ENCODE measurements at places on chromosomes 16 and 17.

- no peak for DNase-seq
Observed at GRCh38 chr16:69089091-69089910, 16.2 kb upstream of the HAS3 start.

DNA sequence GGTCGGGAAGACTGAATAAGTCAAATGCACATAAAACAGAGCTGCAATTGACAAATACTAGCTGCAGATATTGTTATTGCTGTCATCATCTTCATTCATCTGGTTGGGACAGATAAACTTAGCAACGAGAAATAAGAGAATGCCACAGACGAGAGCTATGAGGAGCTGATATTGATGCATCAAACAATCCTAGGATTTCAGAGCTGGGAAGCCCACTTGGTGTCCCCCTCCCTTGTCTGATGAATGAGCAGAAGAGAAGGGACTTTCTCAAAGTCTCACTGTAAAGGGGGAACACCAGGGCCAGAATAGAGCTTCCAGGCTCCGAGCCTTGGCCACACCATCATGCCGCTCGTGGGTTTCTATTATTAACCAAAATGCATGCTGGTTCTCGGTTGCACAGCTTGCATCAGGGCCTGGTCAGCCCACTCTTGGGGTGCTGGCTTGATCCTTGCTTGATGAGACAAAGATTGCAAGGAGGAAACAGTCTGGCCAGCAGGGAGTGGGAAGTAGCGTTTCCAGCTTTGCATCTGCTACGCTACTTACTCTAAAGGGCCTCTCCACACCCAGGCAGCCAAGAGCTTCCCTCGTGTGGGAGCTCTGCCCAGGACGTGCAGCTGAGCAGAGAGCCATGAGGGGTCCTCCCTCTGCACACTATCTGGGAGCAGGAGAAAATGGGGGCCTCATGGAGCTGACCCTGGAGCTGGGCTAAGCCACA, 28.4 kb upstream of the EMP2 start:
- no peak for DNase-seq

DNA sequence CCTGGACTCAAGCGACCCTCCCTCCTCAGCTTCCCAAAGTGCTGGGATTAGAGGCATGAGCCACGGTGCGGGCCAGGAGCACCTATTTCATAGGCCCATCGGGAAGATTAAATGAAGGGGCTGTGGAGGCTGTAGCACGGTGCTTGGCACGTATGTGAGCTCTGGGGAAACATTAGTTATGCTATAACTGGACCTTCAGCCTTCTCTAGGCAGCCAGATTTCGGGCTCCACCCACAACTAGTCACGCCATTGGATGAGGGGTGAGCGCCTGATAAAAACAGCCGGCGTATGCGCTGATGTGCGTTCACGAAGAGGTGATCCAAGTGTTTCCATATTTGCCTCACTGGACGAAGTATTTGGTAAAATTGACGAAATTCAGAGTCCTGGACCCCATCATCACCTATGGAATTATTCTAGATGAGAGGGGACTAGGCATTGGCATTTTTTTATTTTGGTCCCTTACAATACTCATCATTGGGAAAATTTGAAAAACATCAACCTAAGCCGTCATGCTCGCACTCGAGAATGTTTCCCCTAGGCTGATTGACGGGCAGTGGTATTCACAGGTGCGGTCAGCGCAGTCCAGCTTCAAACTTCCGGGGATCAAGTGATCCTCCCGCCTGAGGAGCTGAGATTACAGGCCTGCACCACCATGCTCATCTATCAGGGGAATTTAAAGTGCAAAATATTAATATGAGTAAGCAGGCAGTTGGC, 1.8 kb upstream of the ANKRD11 start:
- no peak for DNase-seq

DNA sequence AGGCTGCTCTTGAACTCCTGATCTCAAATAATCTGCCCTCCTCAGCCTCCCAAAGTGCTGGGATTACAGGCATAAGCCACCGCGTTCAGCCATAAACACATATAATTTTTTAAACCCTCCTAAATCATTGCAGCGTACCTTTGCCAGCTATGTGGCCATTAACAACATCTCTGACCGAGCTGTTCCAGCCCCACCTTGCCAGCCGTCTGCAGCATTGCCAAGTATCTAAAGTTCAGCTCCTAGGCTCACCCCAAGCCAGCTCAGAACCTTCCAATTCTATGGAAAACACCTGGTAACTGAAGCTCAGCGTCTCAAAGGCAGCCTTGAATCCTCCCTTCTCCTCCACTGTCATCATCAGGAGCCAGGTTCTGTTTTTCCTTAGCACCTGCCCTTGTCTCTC, 5.1 kb upstream of the MEIOB start:
- no peak for DNase-seq

DNA sequence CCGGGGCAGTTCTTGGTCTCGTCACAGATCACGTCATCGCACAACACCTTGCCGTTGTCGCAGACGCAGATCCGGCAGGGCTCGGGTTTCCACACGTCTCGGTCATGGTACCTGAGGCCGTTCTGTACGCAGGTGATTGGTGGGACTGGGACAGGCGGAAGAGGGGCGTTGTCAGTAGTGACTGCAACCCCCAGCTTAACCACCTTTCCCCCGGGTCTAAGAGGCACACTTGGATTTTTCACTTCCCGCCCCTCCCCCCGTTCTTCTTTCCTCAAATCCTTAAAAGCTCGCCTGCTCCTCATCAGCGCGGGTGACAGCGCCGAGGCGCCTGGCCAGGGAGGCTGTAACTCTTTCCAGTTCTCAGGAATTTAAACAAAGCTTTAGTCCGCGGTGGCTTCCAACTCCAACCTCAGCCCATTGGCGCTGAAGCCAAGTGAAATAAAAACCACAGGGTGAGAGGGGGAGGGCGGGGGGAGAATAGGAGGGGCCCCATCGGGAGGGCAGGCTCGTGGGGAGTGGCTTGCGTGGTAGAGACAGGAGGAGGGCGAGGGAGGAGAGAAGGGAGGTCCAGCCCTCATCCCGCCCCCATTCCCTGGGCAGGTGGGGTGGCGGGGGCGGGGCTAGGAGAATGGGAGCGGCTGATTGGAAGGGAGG, 1.5 kb downstream of the COL1A1 start:
- DNase-seq: peak; percentile 58

DNA sequence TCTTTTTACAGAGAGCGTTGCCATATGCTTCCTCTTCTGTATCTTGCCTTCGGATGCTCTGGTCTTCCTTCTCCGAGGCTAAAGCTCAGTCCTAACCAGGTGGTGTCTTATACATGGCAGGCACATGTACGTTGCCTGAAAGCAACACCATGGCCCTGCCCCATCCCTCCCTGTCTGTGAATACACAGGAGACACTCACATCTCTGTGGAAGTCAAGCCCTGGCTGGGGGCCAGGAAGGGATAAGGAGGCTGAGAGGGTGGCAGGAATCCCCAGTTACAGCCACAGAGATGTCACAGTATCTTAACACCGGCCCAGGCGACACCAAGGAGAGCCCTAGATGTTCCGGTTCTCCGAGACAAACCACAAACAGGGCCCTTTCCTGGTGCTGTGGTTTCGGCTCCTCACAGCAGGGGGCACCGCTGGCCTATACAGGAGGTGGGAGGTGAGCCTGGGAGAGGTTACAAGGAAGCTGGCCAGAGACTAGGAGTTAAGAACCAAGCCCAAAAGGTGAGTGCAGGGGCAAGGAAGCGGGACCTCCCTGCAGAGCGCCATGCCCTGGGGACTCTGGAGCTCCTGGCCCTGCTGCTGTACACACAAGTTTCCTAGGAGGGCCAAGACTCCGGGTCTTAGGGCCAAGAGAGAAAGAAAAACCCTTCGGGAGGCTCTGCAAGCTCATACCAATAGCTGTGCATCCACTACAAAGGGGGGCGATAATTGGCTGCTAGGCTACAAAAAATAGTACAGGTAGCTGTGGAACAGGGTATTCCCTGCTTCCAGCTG, 41.7 kb downstream of the SRL start:
- DNase-seq: peak; percentile 23

DNA sequence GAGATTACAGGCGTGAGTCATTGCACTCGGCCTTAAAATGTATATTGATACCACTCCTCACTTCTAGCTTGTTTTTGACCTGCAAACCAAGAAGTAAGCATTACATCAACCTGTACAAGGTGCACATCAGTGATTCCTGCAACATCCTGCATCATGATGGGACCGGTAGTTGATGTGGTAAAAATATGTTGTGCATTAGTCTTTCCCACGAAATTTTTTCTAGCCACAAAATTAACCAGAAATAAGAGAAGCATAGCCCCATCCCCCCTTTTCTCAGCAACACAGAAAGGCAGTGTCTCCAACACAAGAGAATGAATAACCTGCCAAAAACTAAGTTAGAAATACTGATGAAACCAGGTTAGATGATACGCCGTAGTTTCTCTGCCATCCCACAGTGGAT, 21.1 kb upstream of the NSMCE1 start:
- DNase-seq: no peak

- peak; percentile 77 for DNase-seq
Observed at GRCh38 chr17:82551779-82552457, 32.4 kb downstream of the FOXK2 start.

DNA sequence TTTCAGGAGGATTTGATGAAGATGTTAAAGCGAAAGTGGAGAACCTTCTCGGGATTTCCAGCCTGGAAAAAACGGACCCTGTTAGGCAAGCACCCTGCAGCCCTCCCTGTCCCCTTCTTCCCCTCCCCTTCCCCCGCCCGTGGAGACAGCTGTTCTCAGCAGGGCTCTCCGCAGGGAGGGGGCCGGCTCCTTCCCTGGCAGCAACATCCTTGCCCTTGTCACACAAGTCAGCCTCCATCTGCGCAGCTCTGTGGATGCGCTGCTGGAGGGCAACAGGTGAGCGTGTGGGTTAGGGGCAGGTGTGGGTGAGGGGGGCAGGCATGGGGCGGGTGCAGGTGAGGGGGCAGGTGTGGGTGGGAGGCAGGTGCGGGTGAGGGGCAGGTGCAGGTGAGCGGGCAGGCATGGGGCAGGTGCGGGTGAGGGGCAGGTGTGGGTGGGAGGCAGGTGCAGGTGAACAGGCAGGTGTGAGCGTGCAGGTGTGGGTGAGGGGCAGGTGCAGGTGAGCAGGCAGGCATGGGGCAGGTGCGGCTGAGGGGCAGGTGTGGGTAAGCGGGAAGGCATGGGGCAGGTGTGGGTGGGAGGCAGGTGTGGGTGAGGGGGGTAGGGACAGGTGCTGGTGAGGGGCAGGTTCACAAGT, 9.4 kb downstream of the CYBC1 start:
- no peak for DNase-seq

GRCh38 chr17:14919631-14920213, 345.4 kb downstream of the PMP22 start:
- no peak for DNase-seq

- DNase-seq: peak; percentile 75
Observed at GRCh38 chr17:78112518-78113471, 15.8 kb downstream of the TMC6 start.

DNA sequence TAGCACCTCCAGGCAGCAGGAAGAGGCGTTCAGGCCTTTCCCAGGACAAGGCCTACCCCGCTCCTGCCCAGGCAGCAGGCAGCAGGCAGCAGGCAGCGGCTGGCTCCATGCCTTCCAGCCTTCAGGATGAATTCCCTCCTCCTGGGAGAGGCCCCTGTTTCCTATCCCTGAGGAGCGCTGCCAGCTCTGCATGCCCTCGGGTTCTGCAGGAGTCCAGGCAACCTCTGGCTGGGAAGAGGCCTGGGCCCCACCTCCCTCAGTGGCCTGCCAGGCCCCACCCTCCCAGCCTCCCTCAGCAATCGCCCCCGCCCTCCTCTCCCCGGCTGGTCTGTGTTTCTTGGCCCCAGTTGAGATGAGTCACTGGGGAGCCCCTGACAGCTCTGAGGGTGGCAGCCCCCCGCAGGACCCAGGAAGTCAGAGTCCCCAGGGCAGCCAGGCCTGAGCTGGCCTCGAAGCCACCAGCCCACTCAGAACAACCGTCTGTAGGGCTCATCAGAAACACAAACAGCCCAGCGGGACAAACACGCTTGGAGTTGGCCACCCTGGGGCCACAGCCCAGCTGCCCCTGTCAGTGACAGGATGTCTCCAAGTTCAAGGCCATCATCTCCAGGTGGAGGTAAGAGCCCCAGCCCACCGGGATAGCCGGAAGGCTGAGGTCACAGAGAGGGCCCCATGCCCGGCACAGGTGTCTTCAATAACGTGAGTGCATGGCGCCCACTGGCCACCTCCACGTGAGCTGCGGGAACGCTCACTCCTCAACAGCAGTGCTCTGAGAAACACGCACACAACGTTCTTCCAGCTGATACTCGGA, 39.5 kb upstream of the CIBAR2 start:
- DNase-seq: no peak

DNA sequence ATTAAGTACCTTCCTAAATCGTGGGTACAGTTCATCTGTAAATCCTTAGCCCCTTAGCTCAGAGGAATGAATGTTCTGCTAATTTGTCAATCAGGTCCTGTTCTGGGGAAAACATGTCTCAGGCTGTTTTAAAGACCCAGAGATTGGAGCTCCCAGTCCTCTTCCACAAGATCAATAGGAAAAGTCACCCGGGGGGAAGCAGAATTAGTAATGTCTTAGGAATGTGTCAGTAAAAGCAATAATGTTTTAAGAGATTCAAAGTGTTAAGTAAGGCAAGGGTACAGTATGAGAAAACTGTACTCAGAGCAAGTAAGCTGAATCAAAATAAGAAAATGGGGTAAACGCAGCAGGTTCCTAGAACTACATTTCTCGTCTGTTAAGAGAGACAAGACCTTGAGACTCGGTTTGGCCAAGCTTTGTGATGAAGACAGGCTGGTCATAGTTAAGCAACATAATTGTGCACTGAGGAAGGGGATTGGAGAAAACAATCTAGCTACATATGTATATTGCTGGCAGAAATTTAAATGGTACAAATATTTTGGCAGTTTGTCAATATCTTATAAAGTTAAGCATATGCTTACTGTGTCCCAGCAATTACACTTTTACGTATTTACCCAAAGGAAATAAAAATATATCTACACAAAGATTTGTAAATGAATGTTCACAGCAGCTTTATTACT, 192.9 kb upstream of the C17orf78 start:
- no peak for DNase-seq

GRCh38 chr16:46768809-46769208, 20.7 kb upstream of the MYLK3 start:
- no peak for DNase-seq

DNA sequence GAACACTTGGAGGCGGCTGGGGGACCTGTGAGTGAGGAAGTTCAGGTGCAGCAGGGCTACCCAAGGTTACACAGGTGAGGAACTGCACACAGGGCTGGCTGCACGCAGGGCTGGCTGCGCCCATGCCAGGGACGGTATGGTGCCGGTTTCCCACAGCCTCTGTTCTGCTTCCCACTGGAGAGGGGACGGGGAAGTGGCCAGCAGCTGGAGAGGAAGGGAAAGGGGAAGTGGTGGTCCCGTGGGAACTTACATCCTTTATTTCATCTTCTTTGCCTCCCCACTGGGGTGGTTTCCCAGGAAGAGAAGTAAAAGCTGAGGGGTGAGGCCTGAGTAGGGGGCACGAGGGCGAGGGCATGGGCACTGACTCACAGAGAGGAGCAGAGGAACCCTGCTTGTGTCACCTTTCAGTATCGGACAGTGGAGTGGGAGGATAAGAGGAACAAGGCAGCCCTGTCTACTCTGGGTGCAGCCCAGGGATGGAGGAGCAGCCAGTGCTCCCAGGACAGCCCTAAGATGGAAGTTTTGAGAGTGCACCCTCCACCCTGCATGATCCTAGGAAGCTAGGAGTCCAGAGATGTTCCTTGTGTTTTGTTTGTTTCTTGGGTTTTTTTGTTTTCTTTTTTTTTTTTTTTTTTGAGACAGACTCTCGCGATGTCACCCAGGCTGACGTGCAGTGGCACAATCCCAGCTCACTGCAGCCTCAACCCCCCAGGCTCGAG, 25.5 kb upstream of the CDH1 start:
- DNase-seq: no peak

GRCh38 chr16:69105501-69106361, at the start of gene HAS3:
TSS of gene HAS3 (plus strand) at chr16:69105653. CDS start at chr16:69109396, 3,743 bp downstream.
- DNase-seq: no peak

GRCh38 chr16:15993946-15994665, 44.7 kb downstream of the ABCC1 start:
- DNase-seq: no peak

All from activated naive CD4-positive, alpha-beta T cell treated with anti-CD3 and anti-CD28 coated beads, Interleukin-2, amount 50 U/mL, for 16 hours (primary cell).